EL (cell line): ENCODE measurements at places on chromosomes 2 and 18.

DNA sequence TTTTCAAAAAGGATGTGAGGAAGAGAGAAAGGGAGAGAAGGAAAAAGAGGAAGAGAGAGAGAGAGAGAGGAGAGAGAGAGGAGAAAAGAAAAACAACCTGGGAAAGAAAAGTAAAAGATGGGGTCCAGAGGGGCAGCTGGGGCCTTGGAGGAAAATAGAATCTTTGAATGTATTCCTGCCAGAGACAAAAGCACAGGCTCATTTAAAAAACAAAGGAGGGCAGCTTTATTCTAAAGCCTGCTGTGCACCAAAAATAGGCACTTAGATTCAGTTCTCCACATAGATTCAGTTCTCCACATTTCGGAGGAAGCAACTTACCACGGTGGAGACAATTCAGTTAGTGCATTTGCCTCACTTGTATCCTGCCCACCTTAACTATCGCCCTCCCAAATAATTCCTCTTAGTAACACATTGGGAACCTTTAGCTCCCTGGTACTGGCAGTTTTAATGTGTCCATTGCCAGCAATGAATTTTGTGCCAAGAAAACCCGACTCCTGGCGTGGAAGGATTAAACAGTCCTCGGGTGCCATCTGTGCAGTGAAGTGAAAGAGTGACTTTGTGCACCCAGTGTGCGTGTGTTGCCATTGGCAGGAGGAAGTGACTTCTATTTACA is 71.3 kb downstream of the DPP4 start:
- no peak for DNase-seq

DNA sequence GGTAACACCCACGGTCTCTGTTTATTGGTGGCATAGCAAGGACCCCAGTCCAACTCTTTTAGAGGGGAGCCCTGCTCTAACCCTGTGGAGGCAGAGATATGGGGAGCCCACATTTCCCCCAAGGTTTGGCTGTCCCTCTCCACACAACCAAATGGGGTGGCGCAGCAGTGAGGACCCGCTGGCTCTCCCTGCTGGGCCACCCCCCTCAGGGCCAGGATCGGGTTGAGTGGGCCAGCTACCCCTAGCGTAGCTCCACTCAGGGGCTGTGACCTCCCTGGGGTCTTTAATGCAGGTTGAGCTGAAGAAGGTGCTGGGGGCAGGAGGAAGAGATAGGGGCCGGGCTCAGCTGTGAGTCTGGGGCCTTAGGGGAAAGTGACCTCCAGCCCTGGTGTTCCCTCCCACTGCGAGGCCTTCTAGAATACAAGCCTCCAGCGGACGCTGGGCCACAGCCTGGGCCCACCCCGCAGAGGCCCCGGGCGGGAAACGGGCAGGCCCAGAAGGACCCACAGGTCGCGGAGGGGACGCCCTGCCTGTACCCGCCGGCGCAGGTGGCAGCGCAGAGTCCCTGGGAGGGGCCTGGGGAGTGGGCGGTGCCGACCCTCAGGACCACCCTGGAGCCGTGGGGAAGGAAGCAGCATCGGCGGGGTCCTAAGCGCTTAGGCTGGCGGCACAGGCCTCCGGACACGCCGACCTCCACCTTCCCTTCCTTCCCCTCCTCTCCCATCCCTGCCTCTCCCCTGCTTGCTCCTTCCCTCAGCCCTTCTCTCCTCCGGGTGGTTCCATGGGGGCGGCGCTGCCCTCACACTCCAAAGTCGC is 9.6 kb downstream of the CROCC2 start:
- no peak for DNase-seq

DNA sequence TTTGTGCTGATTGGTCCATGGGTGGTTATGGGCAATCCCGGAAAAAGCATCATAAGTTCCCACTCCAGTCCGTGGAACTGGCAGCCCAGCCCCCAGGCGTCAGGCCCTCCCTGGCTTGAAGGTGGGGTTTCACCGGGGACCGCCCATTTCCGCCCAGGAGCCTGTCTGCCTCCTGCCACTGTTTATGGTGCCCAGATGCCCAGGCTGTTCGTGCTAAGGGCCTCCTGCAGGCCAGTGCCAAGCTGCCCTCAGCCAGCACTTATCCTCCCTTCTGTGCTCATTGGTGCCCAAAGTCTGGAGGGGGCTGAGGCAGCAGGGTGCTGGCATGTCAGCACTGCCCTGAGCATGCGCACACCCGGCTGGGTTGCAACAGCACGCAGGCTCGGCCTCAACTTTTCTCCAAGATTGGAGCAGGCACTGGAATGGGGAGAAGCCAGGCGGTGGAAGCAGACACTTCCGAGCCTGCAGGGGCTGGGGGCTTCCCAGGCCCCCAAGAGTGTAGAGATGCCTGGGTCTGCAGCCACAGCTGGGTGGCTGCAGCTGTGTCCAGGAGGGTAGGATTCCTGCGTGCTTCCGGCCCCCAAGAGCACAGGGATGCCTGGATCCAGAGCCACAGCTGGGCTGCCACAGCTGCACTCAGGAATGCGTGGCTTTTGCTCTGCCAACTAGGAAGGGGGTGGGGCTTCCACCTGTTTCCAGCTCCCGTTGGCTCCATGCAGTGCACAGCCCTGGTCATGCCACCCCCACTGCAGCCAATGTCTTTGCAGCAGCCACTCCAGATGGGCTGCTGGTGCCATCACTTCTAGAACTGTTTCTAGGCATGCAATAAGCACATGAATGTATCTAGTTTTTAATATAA is 74.0 kb downstream of the AGPS start:
- DNase-seq, result peak; percentile 9

DNA sequence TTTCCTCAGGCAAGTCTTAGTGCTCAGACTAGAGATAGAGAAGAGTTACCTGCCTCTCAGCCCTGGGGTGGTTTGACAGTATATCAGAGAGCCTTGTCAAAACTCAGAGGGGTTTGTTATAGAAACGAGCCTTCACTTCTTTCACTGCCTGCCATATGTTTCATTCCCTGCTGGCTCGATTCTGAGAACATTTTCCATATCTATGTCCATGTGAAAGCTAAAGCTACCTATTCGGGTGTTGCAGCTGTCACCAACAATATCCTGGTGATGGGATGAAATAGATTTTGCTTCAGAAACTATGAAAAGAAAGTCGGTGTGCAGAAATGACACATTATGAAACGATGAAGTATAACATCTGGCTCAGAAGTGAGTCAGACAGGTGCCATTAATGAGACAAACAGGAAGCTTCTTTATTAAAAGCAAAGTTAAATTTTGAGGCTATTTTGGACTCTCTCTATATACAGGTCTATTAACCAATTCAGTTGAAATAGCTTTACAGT is 56.1 kb upstream of the TANK start:
- no peak for DNase-seq

GRCh38 chr18:64851726-64852125 is 702.8 kb upstream of the LINC00305 start:
- DNase-seq, result no peak

- peak; percentile 88 for DNase-seq
These were observed 333.4 kb downstream of the SETBP1 start for GRCh38 chr18:45014047-45014501.

DNA sequence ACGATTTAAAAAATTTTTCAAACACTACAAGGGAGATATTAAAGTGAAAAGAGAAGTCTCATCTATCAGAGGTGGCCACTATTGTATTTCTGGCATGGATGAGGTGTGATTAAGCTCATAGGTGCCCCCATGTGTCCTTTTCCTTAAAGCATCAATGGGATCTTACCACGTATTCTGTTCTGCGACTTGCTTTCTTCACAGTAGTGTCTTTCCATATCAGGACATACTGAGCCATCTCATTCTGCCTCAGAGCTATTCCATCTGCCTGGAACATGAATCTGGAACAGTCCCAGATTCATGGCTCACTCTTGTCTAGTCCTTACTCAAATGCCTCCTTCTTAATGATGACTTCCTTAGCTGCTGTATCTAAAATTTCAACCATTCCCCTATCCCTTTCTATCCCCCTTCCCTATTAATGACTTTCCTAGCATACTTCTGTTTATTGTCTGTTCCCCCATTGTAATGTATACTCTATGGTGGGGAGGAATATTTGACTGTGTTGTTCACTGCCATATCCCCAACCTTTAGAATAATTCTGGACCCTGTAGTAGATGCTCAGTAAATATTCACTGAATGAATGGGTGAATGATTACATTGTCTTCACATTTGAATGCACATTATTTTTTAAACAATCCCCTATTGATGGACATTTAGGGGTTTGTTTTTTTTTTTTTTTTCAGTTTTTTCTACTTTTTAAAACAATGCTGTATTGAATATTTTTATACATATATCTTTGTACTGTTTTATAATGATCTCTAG is 11.1 kb downstream of the STAMBP start:
- peak; percentile 27 for DNase-seq

- DNase-seq, result no peak
These were observed 242.6 kb upstream of the RAB12 start for GRCh38 chr18:8366656-8367055.

GRCh38 chr18:79258447-79258846 is 137.3 kb upstream of the NFATC1 start:
- no peak for DNase-seq

DNA sequence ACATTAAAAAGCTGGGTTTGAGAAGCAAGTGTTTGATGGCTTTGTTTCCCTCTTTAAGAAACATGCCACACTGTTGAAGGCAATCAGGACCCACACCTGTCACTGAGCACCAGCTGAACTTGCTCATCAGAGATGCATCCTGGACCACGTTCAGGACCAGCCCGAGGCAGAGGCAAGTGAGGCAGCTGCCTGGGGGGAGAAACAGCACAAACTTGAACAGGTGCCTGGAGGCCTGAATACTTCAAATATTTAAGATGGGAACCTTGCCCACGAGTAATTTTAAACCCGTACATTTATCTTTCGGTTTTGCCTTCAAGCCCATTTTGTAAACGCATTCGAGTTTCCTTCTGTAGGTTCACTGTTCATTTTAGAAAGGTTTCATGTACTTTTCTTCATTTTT is 421.3 kb downstream of the NYAP2 start:
- DNase-seq, result no peak

DNA sequence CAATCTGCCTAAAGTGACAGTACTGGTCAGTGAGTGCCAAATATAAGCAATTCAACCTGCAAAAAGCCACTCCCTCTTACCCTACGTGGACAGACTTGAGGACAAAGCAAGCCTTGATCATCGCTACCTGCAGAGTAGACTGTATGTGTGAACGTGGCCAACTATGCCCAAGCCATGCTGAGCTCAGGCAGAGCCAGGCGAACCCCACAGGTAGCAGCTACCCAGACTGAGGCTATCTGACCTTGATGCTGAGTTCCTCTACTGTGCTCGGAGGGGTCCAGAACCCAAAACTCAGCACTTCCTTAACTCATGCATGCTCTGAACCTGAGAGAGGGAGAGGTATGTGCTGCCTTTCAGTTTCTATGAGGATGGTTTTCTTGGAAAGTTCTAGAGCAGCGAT is 63.5 kb upstream of the TMEM200C start:
- no peak for DNase-seq

GRCh38 chr2:240825476-240825875 is 5.5 kb upstream of the KIF1A start:
- DNase-seq, result no peak

GRCh38 chr2:1060987-1061386 is 110.3 kb downstream of the SNTG2 start:
- no peak for DNase-seq

DNA sequence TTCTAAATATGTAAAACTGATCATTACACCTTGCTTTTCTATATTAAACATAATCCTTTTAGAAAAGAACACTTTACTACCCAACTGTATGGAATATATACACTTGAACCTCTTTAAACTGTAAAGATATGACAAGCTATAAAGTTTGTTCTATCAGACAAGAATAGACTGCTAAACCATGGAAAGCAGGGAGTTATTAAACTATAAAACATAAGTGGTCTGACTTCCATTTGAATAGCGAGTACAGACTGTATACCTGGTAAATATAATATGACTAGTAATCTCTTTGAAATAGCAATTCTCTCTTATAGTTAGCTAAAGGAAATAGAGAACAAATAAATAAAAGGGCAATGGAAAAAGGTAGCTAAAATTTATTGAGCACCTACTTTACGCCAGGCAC is 125.7 kb downstream of the PRKRA start:
- DNase-seq, result no peak

DNA sequence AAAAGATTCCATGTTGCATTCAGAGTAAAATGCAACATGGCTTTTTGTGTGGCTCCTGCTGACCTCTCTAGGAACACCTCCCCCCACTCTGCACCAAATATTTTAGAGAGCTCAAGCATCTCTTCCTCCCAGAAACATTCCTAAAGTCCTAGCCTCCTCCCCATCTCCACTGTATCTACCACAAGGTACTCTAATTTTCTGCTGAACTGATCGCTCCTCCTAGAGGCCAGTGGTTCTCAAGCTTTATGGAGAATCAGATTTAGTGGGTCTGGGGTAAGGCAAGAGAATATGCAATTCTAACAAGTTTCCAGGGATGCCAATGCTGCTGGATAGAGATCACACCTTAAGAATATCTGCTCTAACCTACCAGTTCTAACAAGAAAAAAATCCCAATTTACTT is 89.5 kb upstream of the HNRNPA3 start:
- DNase-seq, result no peak

DNA sequence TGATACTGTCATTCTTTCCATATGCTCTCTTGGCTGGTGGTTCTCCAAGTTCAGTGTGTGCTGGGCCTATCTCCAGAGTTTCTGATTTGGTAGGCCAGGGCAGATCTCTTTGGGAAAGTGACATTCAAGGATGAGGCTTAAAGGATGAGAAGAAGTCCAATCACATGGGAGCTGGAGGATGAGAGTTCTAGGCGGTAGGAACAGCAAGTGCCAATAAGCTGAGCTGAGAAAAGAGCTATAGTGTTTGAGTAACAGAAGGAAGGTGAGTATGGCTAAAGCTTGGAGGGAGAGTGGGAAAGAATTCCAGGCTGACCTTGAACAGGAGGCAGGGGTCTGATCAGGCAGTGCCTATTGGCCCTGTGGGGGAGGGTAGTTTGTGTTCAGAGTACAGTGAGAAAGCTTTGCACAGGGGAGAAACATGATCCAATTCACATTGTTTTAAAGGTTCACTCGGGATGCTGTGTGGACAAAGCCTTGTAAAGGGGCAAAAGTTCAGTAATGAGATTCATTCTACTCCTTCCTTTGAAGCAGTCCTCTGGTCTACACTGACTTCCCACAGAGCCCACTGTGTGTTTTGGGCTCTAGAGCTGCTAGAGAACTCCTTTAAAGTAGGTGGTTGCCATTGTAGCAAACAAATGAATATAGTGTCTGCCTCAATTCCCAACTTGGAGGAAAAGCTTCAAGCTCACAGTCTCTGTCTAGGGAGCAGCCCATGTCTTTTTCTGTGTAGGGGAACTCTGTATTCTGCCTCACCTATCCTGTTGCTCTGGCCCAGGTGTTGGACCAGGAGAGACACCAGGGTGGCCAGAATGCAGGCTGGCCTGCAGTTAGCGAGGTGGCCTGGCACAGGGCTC is 81.8 kb downstream of the FASTKD2 start:
- DNase-seq, result no peak

DNA sequence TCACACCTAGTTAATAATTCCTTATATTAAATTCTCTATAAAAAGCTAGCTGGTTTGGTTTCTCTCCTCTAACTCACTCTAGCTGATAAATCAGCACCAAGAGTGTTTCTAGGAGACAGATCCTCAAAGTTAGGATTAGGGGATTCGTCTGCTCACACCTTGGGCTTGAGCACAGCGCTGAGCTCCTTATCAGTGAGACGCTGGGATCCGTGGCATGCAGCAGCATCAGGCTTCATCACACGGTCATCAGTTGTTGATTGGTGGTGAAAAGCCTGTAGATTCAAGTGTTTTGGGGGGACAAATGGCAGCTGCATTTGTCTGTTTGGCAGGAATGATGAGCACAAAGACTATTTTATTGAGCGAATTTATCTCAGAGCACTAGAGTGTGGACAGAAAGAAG is 72.6 kb upstream of the MC2R start:
- no peak for DNase-seq
